ENCODE measurements at places on chromosomes 7 and 10.
A peak's percentile ranks its signal among the peaks of the same experiment; 100 is the strongest.

- peak; percentile 28 for DNase-seq
Measured at GRCh38 chr10:69407621-69408301, 9.0 kb downstream of the TACR2 start.

DNA sequence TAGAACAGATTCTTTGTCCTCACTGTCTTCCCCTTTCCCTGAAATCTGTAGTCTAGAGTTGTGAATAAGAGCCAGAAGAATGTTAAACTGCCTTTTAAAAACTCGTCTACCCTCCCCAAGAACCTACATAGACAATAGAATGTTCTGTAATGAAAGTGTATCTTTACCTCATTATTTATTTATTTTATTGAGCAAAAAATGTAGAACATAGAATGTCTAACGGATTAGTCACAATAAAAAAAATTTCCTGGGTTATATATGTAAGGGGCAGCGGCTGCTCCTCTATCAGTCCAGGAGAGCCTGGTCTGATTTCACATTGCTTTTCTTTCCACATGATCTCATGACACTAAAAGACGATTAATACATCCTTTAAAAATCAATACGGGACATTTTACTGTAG, 135.7 kb downstream of the SDK1 start:
- no peak for DNase-seq

DNA sequence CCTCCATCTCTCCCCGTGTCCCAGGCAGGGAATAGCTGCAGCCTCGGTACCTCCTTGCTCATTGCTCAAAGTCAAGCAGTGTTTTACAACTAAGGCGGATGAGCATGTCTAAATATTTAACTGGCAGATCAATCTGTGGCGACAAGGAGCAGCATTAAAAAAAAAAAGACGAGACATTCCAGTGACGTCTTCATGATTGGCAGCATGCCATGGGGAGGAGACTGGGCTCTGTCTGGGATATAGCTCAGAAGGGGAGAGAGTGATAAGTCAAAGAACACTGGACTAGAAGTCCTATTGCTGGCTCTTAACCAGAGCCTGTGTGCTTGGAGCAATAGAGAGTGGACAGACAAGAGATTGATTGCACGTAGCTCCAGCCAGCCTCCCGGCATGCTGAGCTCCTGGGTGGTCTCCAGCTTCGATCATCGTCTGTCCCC, 287.5 kb upstream of the PODXL start:
- peak; percentile 53 for DNase-seq

- no peak for DNase-seq
Measured at GRCh38 chr7:37408291-37409228, 40.1 kb downstream of the ELMO1 start.

DNA sequence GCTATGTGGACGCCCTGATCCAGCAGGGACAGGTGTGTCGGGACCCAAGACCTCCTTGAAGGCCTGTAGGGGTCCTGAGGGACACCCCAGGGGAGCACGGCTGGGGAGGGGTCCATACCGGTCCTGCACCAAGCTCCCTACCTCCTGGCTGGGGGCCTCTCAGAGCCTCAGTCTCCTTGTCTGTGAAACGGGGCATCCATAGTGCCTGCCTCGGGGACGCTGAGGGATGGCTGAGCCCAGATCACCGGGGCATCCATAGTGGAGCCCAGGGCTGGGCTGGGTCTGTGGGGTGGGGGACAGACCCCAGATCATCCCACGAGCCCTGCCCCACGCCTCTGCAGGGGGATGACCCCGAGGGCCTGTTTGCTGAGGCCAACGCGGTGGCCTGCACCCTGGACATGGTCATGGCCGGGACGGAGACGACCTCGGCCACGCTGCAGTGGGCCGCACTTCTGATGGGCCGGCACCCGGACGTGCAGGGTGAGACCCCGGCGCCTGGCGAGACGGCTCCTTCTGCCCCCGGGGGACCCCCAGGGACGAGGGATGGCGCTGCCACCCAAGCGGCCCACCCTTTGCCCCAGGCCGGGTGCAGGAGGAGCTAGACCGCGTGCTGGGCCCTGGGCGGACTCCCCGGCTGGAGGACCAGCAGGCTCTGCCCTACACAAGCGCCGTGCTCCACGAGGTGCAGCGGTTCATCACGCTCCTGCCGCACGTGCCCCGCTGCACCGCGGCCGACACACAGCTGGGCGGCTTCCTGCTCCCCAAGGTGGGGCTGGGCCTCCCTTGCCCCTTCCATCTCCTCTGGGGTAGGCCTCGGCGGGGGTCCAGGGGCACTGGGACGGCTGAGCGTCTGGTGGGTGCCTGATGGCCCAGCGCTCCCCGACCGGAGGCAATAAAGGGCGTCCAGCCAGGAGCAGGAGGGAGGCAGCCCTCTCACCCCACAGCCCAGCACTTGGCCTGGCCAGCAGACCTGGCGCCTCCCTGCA, 4.1 kb downstream of the CYP2W1 start:
- no peak for DNase-seq

DNA sequence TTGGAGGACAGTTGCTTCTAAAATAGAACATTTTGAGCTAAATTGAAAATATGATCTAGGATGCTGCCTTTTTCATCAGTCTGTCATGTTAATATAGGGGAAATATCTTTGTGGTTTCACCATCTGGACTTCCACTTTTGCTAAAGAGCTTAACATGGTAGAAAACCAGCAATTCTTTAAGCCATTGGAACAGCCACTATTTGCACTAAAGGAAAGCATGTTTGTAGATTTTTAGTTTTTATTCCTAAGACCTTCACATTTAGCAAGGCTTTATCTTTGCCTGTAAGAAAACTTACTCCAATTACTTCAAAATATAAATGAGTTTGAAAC, 291.0 kb downstream of the RNLS start:
- DNase-seq: no peak

DNA sequence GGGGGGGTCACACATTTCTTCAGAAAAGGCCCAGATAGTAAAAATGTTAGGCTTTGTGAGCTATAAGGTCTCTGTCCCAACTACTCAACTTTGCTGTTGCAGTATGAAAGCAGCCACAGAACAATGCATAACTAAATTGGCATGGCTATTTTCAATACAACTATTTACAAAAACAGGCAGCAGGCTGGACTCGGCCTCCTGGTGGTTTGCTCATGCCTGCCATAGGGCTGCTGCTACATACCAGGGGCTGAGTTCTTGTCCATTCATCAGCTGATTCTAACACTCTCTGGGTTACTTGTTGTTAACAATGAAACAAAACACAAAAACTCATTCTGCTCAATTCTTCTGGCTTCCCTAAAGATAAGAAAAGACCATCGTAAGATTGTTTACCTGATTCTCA, 109.4 kb upstream of the ADAM12 start:
- DNase-seq: no peak

GRCh38 chr10:79304479-79305087, 42.7 kb upstream of the PPIF start:
- no peak for DNase-seq

- no peak for DNase-seq
Measured at GRCh38 chr7:57416601-57417358, 33.2 kb upstream of the ZNF716 start.
